Skin of body (tissue), 3 donors: ENCODE measurements at places on chromosomes 5 and 9.

DNA sequence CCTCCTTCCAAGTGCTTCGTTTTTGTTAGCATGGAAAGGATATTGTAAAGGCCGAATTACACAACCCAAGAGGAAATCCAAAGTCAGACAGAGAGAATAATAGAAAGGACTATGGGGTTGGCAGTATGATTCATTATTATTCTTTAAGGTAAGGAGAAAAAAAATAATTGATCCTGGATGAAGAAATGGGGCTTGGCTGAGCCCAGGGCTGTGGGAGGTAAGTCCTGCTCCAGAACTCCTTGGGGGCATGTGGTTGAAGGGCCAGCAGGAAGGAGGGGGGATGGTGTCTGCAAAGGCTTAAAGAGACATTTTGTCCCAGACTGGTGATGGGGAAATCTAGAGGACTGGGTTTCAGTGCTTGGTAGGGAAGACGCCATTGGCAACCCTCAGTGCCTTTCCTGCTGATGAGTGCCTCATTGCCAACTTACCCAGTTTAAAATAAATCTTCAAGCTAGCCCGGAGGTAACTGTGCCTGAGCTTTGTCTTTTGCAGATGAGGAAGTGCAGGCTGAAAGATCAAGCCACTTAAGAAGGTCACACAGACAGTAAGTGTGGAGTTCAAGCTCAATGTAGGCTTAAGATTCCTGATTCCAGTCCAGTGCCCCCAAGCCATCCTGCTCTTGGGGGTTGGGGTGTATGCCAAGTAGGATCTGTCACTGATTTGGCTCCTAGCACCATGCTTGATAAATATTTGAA, 30.2 kb downstream of the FOXI1 start:
- DNase-seq, result no peak

DNA sequence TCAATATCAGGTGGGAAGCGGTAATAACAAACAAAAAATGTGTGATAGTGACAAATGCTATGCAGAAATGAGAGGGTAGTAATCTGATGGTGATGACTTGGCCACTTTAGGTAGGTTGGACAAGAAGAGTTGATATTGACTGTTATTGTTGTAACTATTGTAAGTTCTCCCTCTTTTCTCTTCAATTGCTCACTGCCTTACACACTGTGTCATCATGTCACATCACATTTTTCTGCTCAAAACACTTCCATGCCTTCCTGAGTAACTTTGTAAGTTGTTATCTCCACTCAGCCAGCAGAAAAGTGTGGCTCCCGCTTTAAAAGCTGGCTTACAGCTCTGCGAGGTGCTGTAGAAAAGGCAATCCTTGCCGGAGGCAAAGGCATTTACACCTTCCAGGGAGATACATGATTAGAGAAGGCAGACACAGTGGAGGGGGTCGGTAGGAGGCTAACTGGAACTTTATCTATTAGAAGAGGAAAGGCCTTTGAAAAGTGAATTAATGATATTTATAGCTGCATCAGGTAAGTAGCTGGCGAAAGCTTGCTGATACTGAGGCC, 85.2 kb upstream of the CLINT1 start:
- DNase-seq, result no peak

- DNase-seq, result peak; percentile 36
Measured at GRCh38 chr5:71757590-71758543, 38.8 kb downstream of the CARTPT start.

- no peak for DNase-seq
Measured at GRCh38 chr5:158373608-158374395, 514.9 kb upstream of the CLINT1 start.

DNA sequence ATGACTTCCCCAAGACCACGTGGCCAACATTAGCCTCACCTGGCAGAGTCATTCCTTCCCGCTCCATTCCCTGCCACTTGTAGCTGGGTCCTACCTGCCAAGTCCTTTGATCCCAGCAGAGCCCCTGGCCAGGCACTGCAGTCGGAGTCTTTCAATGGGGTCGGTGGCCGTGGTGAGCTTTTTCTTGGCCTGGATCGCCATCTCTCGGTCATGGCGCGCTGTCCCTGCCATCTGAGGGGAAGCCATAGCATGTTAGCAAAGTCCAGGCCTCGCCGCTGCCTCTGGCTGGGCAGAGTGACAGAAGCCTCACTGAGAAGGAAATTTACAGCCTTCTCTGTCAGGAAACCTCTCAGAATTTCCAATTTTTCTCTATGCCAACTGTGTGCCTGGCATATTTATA, 17.5 kb downstream of the CAPSL start:
- DNase-seq, result no peak

DNA sequence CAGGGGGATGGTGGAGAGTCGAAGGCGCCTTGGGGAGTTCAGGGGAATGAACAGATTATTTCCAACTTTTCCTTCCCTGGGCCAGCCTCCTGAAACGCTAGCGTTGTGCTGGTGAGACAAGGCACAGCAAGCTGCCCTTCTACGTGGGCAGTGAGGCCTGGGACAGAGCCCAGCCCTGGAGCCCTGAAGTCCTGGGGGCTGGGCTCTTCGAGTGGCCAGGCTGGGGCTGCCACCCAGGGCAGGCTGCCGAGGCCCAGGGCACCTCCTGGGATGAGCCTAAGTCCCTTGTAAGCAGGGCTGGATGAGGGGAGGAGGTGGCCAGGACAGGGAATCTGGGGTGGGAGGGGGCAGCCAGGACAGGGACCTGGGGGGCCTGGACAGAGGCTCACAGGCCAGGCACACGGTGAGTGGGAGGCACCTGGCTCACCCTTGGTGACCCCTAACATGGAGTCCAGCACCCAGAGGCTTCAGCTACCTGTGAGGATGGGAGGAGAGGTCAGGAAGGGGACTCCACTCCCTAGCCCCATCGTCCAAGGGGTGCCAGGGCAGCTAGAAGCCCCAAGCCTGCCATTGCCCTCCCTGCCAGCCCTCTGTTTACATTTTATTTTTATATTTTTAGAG, 1.3 kb upstream of the LCN12 start:
- DNase-seq, result no peak

- DNase-seq, result no peak
Measured at GRCh38 chr5:89570557-89570956, 687.6 kb upstream of the MEF2C start.
